ENCODE measurements at places on chromosomes 3 and 15.

- no peak for DNase-seq
These were observed 204.0 kb downstream of the UBE3A start for GRCh38 chr15:25234831-25235230.

DNA sequence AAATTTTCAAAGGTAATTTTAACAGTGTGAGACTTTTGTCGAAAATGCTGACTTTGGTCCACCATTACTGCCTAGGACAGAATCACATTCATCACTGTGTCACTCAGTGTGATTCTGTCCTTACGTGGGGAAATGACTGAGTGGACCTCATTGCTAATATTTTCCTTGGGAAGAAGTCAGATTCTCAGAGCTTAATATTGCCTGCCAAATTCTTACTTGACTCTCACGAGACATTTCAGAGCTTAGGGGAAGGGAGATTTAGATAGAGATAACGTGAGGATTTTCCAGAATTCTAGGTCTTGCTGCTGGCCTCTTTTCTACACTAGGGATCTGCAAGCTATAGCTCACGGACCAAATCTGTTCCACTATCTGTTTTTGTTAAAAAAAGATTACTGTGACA, 270.4 kb downstream of the SUCLG2 start:
- no peak for DNase-seq

GRCh38 chr3:30421266-30421665, 185.1 kb upstream of the TGFBR2 start:
- no peak for DNase-seq

DNA sequence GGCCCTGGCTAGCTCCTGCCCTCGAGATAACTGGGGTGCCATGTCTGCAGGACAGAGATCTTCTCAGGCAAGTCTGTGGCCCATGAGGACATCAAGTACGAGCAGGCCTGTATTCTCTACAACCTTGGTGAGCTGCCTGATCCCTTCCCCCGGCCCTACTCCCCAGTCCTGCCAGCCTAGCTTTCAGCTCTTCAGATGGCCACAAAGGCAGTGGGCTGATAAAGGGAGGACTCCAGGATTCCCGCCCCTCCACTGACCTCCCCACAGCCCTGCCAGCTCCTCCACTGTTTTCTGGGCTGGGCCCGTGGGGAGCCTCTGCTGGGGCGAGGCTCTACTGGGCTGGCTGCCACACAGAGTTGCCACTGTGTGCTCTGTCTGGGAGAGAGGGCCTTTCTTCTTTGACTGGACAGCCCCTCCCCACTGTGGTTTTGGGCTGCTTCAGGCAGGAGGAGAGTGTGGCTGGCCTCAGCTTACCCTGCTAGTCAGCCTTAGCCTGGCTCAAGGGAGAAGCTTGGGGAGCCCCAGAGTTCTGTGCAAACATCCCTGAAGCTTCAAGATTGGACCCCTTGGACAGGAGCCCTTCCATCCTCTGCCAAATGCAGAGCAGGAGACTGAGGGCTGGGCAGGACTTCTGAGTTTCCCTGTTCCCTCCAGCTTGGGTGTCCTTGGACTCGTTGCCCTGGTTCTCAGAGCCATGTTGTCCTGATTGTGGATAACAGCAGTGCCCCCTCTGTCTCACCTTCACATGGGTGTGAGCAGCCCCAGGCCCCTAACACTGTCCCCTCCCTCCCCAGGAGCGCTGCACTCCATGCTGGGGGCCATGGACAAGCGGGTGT, 24.4 kb downstream of the PTPN23 start:
- no peak for DNase-seq

DNA sequence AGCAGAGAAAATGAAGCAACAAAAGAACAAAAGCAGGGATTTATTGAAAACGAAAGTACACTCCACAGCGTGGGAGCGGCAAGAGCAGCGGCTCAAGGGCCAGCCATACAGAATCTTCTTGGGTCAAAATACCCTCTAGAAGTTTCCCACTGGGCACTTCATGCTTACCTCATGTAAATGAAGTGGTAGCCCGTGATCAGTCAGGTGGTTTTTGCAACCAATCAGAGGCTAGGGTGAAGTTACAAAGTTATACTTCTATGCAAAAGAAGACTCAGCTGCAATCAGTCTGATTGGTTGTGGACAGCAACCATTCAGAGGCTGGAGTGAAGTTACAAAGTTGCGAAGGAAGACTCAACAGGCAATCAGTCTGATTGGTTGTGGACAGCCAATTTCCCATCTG, 37.8 kb upstream of the TRH start:
- DNase-seq = no peak

- no peak for DNase-seq
These were observed 53.0 kb upstream of the HES1 start for GRCh38 chr3:194082743-194083636.

GRCh38 chr3:149577801-149578200, 80.0 kb downstream of the WWTR1 start:
- DNase-seq = no peak

DNA sequence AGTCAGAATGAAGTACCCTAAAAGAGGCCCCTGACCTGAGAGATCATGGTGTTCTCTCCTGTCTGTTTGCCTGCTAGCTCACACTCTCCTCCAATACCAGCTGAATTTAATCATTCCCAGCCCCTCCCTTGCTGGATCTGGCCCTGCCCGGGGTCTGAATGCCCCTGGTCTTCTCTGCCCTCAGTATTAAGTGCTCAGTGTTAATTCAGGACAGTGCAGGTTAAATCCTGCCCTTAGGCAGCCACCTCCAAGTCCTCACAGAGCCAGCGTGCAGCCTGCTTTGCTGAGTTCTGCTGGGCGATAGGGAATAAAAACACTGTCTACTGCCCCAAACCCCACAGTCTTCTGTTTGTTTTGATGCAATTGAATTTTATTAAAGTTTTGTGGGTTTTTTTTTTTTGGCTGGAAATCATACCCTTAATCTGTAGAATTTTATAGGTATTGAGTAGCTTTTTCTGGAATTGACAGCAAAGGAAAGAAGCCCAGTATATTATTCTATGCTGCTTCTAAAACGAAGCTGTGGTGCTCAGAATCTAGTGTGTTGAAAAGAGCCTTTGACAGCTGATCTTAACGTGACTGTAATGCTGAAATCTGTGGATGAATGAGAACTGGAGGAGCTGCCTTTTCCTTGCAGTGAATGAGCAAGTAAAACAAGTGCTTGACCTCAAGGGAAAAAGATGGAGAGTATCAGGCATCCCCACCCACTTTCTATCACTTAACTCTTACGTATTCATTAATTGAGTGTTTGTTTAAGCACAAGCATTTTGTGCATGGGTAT, 12.3 kb upstream of the BDH1 start:
- DNase-seq = no peak

GRCh38 chr3:98726084-98726483, 37.1 kb upstream of the ST3GAL6 start:
- DNase-seq = no peak

DNA sequence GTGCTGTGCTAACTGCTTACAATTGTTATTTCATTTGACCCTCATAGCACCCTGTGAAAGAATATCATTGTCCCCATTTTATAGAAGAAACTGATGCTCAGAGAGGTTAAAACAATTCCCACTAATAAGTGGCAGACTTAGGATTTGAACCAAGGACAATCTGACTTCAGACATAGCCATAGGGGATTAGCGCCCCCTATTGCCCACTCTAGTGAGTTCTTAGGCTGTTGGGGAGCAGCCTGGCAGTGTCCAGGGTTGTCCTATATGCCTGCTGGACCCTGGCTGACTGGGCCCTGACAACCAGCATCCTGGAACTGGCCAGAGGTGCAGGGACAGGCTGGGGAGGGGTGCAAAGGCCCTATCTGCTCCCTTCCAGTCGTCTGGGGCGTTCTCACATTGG, 15.4 kb downstream of the DPH3 start:
- no peak for DNase-seq

GRCh38 chr3:26515351-26515750, 107.2 kb upstream of the LRRC3B start:
- no peak for DNase-seq

Measured in stimulated activated CD8-positive, alpha-beta memory T cell treated with anti-CD3 and anti-CD28 coated beads, Interleukin-4, amount 100 ng/mL, for 4 hours (primary cell).